Stimulated activated CD4-positive, alpha-beta T cell treated with anti-CD3 and anti-CD28 coated beads, Interleukin-2, amount 100 ng/mL, for 24 hours (primary cell): ENCODE measurements at places on chromosomes 12 and 14.

DNA sequence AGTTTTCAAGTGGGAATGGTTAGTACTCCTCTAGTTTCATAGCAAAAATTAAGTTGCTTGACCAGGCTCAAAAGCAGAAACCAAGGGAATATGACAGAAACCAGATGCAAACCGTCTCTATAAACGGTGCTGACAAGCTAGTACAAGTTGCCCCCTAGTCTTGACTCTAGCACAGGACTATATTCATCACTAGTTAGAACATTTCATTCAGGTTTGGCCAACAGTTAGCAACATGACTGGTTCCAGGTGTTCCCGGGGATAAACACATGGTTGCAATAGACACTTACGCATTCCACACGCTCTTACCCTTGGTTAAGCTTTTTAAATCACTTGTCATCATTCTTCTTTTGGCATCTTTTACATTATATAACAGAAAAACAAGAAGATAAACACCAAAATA, 103.6 kb downstream of the SCFD1 start:
- no peak for DNase-seq

DNA sequence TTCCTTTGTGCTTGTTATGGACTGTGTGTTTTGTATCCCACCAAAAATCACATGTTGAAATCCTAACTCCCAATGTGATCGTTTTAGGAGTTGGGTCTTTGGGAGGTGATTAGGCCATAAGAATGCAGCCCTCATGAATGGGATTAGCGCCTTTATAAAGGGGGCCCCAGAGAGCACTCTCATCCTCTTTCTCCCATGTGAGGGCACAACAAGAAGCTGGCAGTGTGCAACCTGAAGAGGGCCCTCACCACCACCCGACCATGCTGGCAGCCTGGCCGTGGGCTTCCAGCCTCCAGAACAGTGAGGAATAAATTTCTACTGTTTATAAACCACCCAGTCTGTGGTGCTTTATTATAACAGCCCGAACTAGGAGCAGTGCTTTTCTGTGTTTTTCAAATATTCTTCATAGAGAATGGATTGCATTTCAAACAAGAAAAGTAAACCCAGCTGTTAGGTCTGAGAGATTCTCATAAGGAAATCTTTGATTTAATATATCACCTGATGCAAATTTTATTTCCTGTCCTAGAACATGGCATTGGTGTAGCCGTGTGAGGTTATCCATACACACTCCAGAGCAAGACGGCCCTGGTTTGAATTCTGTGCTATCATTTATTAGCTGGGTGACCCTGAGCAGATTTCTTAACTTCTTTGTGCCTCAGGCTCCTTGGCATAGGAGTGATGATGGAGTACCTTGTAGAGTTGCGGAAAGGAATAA, 27.8 kb downstream of the HSPB8 start:
- DNase-seq, result no peak

- no peak for DNase-seq
Observed at GRCh38 chr14:42961509-42961908, 1354.8 kb downstream of the LRFN5 start.

DNA sequence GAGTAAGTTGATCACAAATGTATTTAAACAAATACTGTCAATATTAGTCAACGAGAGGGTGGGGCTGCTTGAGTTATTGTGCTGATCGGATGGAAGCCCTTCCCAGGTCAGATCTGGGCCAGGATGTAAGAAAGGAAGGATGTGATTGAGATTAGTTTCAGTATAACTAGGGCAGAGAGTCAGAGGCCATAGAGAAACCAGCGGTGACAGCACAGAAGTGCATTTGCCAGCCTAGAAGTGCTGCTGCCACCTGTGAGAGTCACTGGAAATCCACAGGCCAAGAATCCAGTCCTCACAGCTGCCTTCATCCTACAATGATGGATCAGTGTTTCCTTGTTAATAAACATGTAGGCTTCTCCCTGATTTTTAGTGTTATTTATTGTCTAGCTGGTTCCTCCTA, 9.8 kb upstream of the FERMT2 start:
- DNase-seq, result no peak

DNA sequence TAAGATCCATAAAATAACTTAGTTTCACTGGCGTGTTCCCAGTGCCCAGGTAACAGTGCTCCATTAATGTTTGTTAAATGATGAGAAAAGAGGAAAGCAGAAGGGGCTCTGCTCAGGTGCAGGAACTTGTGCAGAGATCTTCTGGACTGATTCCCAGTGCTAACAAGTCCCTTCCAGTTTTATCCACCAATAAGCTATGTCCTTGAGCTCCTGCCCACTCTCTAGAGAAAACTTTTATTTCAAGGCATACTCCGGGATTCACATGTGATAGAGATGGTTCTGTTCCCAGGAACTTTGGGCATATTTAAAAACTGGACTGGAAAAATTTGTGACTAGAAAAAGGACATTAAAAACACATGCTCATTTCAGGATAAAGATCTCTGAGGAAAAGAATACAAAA, 1.9 kb downstream of the GYS2 start:
- DNase-seq, result no peak

DNA sequence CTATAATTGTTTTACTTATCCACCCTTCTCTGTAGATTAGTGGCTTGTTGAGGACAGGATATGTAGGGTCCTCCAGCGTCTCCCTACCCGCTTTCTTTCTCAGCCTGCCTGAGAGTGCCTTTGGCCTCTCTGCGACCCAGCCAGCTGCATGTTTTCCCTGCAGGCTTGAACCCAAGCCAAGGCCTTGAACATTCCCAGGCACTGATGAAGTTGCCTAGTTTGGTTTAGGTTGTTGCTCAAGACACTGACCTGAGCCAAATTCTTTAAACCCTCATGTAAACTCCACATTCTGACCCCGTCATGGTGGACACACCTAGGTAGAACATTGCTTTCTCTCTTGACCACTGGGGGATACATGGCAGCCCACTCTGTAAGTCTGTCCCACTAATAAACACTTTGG, 33.4 kb upstream of the TXNRD1 start:
- DNase-seq, result no peak

GRCh38 chr14:86532219-86532618, 1002.3 kb downstream of the FLRT2 start:
- no peak for DNase-seq

DNA sequence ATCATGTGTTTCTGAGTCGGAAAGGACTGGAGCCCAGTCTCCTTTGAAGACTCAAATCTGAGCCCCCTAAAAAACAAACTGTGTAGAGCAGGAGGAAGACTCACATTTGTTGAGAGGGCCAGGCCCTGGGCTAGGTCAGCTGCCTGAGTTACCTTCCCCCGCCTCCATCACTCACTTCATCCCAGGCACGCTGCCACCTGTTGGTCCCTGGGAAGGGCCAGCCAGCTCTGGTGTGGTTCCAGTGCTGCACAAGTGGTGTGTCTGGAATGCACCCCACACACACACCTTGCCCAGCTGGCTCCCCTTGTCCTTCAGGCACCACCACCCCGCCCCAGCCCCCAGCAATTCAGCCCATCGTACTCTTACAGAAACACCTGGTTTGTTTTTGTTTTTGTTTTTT, 9.0 kb downstream of the MVK start:
- DNase-seq, result no peak

DNA sequence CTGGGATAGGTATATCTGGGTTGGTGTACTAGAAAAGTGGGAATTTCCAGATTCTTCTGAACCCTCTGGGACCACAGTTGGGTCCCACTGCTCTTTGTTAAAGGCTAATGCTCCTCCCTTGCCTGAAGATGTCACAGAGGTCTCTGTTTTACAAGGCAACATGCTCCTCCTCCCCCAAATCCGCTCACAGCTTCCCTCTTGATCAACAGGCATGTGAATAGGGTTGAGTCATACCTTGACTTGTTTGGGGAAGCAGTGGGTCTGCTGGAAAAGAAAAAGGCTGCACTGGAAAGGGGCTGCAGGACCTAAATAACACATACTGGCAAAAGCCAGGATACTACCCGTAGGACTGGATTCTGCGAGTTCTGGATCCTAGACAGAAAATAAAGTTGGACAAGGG, 165.4 kb upstream of the TMEM260 start:
- DNase-seq, result no peak

GRCh38 chr14:97290977-97291376, 493.8 kb downstream of the VRK1 start:
- DNase-seq, result no peak

DNA sequence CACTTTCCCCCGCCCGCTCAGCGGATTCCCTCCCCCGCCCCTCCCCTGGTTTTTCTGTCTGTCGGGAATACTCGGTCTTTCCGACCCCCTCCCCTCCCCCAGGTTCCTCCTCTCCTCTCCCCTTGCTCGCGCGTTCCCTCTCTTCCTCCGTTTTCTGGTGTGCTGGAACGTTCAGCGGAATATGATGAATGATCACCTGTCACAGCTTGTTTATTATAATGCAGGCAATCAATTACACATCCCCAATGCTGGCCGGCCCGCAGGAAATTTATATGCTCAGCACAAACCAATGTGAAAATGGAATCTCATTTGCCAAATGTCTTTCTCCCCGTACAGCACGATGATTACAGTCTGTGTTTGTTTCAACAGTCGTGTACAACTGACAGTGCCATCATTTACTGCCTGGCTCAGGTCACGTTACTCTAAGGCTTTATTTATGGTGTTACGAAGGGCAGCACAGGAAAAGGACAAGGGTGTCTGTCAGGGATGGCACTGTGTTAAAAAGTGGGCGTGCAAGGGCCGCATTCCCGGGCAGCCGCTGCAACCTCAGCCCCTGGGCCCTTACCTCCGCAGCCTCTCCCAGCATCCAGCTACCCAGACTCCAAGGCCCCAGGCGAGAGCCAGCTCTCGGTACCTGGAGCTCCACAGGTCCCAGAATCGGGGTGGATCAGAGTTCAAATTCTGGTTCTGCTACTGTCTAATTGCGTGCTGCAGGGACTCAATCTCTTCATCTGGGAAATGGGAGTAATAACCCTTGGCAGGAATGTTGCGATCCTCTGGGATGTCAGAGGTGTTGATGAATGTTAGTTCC, 24.7 kb upstream of the MAP1LC3B2 start:
- DNase-seq, result no peak

DNA sequence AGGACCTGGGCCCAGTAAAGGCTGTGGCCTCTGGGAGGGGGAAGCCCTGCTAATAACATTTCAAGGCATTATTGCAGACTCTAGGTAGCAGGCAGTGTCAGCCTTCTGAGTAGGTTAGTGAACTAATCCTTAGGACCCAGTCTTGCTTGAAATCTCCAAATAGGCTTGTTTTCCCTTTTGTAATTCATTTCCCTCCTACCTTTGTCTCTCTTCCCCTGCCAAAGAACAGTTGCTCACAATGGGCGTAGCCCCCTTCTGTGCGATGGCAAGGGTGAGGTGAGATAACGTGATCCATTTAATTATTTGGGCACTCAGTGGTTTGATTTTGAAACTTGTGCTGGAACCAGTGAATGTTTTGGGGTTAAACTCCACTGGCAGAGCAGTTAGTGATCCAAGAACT, 10.9 kb downstream of the PELI2 start:
- no peak for DNase-seq

- DNase-seq, result no peak
Observed at GRCh38 chr14:75854111-75854799, 127.5 kb downstream of the TGFB3 start.

DNA sequence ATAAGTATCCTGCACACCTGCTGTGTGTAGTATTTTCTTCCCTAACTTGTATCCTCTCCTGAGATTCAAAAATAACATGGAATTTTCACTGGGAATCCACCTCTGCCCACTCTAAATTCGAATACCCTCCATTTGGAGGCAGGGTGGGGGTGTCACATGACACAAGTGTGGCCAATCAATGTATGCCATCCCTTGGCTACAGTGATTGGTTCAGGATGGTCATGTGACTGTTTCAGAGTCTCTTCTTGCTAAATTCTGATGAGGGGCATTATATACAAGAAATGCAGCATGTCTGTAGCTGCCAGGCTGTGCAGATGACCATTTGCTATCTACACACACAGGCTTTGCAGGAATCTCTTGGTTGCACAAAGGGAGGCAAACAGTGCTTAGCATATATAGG, 86.8 kb upstream of the TMEM132C start:
- DNase-seq, result no peak

GRCh38 chr12:26134540-26134939, 9.7 kb upstream of the BHLHE41 start:
- DNase-seq, result no peak

GRCh38 chr12:31227401-31227981, 98.5 kb downstream of the SINHCAF start:
- no peak for DNase-seq

DNA sequence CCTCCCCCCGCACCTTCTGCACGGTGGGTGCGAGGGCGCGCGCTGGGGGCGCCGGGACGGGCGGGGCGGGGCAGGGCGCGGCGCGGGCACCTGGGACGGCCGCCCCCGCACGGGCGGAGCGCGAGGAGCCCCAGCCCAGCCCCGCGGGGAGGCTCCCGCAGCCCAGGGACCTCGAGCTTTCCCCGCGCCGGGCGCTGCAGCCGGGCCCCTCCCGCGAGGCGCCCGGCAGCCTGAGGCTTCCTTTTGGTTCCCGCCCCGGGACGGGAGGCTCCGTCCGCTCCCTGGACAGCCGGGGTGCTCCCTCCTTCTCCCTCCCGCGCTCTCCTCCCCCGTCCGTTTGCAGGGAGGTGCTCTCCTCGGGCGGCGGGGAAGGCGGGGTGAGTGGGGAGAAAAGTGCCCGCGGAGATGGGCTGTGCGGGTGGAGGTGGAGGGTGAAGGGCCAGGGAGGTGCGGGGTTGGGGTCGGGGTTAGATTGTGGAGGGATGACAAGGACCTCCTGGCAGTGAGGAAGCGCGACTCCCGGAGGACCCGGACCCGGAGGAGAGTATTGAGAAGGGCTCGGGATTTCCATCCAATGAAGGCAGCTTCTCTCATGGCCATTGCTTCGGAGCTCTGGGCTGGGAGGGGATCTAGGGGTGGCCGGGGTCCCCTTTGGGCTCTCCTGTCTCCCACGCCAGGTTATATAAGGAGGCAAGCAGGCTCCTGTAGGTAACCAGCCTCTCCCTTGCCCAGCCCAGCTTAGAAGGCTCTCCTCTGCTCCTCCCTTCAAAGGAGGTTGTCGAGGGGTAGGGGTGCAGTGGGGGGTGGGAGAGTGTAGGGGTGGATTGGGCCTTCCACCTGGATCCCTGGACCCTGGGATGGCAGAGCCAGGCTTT, 645 bp downstream of the JDP2 start:
- peak; percentile 24 for DNase-seq

DNA sequence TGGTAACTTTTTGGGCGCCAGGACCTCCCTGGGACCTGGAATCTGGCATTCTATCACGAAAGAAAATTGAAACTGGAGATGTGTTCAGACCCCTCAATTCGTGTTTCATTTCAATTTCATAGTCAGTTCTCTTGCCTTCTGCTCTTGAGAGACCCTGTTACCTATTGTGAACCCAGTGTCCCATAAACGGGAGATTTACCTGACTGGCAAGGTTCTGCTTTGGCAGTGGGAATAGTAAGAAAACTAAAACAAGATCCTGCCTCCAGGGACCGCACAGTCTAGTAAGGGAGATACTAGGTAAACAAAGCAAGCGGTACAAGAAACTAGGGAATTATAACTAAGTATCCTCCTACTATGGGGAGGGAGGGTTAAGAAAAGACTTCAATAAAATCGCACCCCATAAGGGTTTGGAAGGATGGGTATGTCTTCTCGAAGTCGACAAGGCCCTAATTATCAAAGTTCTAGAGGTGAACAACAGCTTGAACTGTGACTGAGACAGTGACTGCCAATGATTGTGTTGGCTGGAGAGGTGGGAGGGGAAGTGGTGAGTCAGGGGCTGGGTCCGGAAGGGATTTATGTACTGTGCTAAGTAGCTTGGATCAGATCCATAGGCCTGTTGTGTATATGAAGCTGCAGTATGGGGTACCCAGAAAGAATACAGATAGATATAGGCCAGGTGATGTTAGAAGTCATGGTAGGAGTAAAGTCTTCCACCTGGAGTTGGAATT, 754 bp downstream of the ACSS3 start:
- no peak for DNase-seq

- no peak for DNase-seq
Observed at GRCh38 chr12:110807640-110808039, 39.1 kb upstream of the CCDC63 start.

- DNase-seq, result peak; percentile 26
Observed at GRCh38 chr14:102323102-102323501, 3.6 kb downstream of the ZNF839 start.
